Cortex of kidney (tissue), 1 donor: ENCODE measurements at places on chromosomes 5 and 9.

DNA sequence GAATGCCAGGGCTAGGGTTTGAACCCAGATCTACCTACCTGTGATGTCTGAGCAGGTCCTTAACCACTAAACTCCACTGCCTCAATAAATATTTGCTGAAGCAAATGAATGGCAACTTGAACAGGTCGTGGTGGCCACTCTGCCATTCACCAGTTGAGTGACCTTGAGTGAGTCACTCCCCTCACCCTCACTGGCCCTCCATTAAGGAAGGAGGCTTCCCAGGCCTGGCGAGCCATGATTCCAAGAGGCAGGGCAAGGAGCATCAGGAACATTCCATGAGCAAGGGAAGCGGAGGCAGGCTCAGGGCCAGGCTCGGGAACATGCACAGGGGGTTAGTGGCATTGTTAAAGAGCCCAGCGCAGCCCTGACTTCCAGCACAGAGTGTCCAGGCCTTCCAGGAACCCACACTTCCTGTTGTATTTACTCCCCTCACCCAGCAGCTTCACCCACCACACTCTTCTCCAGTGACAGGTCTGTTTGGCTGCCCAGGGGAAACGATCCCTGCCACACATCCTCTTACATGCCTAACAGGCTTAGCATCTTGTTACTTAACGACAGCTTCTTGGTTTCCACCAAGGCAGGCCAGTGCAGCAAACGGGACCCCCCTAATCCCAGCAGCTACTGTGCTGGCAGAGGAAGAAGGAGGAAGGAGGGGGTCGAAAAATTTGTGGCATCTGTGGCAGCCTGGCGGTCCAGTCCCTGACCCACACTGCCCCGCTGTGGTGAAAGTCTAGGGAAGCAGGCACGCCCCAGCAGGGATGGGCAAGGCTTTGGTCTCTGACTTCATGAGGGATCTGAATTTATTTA is 43.7 kb upstream of the TTC1 start:
- DNase-seq = no peak

- DNase-seq = no peak
These were observed 92.0 kb downstream of the DCP2 start for GRCh38 chr5:113068559-113068958.

- DNase-seq = no peak
These were observed 1.7 kb downstream of the LAMC3 start for GRCh38 chr9:131010482-131011273.

GRCh38 chr9:88722753-88723152 is 187.8 kb downstream of the NXNL2 start:
- no peak for DNase-seq

DNA sequence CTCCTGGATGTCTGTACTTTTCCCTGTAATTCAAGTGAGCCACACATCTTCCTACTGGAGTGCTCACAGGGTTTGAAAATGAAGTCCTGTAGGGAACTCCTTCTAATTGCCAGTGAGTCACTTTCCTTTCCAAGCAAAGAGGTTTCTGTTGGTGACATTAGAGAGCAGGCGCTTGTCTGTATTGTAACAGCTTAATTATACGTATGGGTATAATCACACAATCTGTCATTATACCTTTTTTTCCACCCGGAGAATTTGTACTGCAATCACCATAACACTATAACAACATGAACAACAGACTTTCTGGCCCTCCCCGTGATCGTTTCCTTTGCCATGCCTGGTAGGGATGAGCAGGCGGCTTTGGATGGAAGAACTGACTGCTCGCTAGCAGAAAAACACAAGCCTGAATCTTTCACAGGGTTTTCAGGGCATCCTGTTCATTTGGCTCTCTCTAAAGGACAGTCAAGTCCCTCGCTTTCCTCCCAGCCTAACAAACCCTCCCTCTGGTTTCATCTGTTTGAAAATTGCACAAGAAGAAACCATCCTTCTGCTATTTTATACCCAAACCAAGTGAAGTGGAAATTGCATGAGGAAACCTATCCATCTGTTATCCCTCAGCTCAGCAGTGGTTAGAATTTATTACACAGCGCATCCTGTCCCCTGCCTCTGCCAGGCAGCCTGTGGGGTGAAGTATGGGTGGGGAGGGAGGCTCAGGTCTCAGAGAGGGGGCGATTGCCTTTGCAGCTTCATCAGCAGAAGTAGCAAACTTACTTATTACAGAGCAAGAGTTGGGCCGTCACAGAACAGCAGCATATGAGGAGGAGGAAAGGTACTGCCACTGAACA is 307.0 kb upstream of the TLE4 start:
- no peak for DNase-seq

GRCh38 chr9:102631559-102631958 is 363.6 kb upstream of the CYLC2 start:
- DNase-seq = no peak

GRCh38 chr9:96068511-96068910 is 193.0 kb downstream of the ERCC6L2 start:
- no peak for DNase-seq

DNA sequence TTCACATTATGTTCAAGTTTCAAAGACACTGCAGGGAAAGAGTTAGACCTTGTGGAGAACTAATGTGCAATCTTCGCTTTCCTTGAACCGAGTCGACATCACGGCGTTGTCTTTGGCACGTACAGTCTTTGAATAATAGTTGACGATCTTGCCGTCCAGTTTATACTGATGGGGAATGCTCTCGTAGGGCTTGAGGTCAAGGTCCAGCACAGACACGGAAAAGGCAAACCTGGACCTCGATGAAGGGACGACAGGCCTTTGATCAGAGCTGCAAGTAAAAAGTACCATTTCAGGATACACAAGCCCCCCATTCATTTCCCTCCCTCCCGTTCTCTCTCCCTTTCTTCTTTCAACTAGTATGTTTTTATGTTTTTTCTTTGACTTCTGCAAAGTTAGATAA is 54.1 kb downstream of the IPPK start:
- DNase-seq = no peak

- DNase-seq = no peak
These were observed 401.9 kb upstream of the GRIA1 start for GRCh38 chr5:153088538-153088937.

DNA sequence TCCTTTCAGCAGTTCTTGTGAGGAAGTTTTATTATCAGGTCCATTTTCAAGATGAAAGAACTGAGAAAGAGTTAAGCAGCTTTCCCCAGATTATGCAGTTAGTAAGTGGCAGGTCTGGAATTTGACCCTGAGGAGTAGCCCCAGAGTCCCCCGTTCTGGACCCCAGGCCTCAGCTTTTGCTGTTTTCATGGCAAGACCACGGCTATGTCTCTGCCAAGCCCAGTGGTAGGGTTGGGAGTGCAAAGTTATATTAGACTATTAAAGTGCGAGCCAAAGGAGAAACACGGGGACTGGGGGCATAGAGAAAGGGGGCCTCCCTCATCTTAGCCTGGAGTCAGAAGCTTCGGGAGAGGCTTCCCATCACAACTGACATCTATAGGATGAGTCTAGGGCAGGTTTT is 19.3 kb upstream of the ORM1 start:
- DNase-seq = no peak

GRCh38 chr9:9469271-9469670 is 1143.5 kb downstream of the PTPRD start:
- DNase-seq = no peak

DNA sequence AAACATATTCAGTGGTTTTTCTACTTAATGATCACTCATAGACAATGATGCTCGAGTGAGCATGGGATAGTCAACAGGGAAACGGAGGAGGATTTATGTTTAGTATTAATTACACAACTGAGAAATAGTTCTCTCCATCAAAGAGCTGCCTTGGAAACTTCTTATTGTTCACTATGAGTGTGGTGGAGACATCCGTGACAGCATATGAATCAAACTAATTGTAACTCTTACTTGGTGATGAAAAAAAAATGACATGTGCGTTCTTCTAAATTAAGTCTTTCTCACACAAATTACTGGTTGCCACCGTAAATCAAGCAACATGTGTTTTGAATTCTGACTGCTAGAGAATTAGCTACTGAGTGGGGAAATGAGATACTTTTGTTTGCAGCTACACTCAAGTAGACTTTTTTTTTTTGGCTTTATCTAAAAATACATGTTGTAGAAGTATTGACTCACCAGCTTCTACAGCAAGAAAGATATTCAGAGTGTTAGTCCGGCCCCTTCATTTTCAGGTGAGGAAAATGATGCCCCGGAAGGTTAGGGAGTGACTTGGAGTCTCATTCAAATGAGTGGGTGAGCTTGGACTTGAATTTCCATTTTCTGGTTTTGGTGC is 179.4 kb downstream of the CFAP90 start:
- DNase-seq = no peak

- DNase-seq = no peak
These were observed 19.7 kb downstream of the SUB1 start for GRCh38 chr5:32604800-32605765.

GRCh38 chr9:93950619-93951601 is 4.2 kb downstream of the BARX1 start:
- DNase-seq = no peak

GRCh38 chr9:98396656-98397055 is 141.2 kb upstream of the TBC1D2 start:
- no peak for DNase-seq

DNA sequence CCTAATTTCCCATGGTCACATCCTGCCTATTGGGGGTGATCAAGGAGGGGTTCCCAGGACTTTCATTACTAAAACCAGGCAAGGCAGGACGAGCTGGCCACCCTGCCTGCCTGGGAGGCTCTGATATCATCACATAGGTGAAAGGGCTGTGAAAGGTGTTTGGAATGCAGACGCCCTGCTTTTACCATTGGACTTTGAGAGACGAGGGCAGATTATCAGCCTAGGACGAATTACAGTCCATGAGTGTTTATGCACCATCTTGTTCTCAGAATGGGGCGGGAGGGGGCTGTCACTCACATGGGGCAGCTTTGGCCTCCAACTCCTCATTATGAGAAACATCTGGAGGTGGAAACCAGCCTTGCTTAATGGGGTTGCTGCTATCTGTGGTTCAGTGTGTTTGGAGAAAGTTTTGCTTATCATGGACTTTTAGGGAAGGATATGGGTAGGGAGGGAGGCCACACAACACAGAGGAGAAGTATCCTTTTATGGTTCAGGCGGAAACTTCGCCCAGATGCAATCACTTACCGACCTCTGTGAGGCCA is 69.8 kb upstream of the UBTD2 start:
- no peak for DNase-seq

DNA sequence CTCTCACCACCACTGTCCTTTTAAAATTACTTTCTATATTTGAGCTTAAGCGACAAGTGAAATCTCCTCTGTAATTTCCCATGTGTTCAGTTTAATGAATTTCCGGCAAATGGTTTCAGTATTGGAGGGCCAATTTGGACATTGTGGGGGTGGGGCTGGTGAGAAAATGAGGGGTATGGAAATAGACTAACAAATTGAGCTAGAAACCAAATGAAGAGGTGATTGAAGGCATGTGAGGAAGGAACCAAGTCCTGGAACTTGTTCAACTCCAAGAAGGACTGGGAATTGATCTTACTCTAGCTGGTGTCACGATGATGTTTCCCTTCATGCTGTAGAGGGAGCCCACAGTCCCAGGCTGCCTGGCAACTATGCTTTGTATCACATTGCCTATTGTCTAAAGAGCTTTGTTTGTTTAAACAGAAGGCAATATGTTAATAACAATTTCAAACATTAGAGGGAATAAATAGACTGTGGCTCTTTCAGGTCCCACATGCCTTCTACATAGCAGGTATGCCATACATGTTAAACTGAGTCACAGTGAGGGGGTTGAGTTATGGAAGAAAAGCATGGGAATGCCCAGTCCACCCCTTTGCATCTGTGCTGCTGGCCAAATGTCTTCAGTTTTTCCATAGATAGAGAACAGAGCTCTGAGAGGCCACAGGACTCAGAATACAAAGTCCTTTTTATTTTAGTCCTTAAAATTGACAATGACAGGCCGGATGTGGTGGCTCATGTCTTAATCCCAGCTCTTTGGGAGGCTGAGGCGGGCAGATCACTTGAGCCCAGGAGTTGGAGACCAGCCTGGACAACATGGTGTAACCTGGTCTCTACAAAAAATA is 25.0 kb upstream of the MATR3 start:
- no peak for DNase-seq

DNA sequence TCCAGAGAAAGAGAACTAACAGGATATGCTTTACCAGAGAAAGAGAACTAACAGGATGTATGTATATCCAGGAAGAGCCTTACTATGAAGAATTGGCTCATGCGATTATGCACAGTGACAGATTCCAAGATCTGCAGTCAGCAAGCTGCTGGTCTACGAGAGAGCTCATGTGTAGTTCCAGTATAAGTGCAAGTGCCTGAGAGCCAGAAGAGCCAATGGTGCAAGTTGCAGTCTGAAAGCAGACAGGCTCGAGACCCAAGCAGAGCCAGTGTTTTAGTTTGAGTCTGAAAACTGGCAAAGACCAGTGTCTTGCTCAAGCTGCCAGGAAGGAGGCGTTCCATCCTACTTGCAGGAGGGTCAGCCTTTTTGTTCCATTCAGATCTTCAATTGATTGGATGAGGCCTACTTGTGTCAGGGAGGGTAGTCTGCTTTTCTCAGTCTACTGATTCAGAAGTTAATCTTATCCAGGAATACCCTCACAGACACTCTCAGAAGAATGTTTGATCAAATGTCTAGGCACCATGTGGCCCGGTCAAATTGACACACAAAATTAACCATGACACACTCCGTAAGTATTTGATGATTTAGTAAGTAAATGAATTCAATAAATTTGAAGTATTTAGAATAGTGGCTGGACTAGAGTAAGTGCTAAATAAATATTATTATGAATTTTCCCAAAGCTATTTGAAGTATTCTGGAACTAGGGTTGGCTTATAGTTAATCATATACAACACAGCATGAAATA is 372.1 kb upstream of the SGCD start:
- no peak for DNase-seq

DNA sequence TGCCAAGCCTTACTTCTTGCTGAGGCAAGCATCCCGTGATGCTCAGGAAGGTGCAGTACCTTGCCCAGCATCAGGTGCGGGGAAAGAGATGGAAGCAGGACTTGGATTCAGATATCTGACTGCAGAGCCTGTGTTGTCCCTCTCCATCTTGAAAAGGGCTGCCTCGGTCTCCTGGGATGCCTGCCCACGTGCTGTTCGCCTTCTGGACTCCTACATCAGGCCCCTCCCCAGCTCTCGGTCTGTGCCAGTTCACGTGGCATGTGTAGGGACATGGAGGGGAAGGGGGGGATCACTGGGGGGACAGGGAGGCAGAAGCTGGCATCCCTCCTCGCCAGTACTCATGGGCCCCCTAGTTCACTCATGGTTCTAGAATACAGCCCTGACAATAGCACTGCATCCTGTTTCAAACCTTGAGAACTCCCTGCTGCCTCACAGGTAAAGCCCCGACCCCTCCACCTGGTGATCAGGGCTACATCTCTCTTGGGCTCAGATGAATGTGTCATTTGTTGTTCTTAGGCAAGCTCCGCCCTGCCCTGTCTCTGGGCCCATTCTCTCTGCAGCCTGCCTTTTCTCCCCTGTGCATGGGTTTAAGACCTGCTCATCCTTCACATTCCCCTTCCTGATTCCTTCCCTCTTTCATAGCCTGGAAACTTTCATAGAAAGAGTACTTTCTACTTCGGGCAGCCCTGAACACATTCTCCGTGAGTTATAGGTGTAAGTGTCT is 38.9 kb upstream of the SLC25A51 start:
- DNase-seq = no peak

GRCh38 chr9:99971410-99971809 is 65.0 kb downstream of the STX17 start:
- no peak for DNase-seq
